ENCODE measurements at places on chromosomes 4 and X. TPM values are rescaled to one million over a fixed set of nuclear protein-coding genes. Genes with fewer than 3 reads are reported as not detected.

The FGA gene
- total RNA-seq = 20.2 TPM

The SLC2A9 gene
- total RNA-seq = 0.50 TPM

The FHIP1A gene
- total RNA-seq = 0.06 TPM

The QRFPR gene
- 0.06 TPM for total RNA-seq

The ATP6AP1 gene
- total RNA-seq = 104 TPM

The RPS6KA6 gene
- 7.1 TPM for total RNA-seq

The GPC4 gene
- total RNA-seq = 0.02 TPM

The MUC7 gene
- total RNA-seq = not detected

The TMEM175 gene
- 10.2 TPM for total RNA-seq

The SRPK3 gene
- 0.03 TPM for total RNA-seq

The HOPX gene
- total RNA-seq = not detected

The NAP1L3 gene
- 0.37 TPM for total RNA-seq

The ETDA gene
- total RNA-seq = not detected

The SPANXA1 gene
- total RNA-seq = 0.25 TPM

The SHOX gene
- total RNA-seq = 0.02 TPM

The EVC2 gene
- 1.3 TPM for total RNA-seq

The MAGED4 gene
- 8.9 TPM for total RNA-seq

The RASSF6 gene
- total RNA-seq = 0.71 TPM

The SPANXD gene
- total RNA-seq = not detected

The NIPAL1 gene
- 0.39 TPM for total RNA-seq

The HPF1 gene
- total RNA-seq = 15.6 TPM

The RAB40AL gene
- total RNA-seq = not detected

The IL9R gene
- total RNA-seq = 0.08 TPM
